ENCODE measurements at places on chromosomes 5 and 9. TPM values are rescaled to one million over a fixed set of nuclear protein-coding genes. Genes with fewer than 3 reads are reported as not detected.

Gene TMOD1
- total RNA-seq = 2.6 TPM

Gene SEMA4D
- 23.1 TPM for total RNA-seq

Gene RUSC2
- 60.5 TPM for total RNA-seq

Gene CCDC192
- not detected for total RNA-seq

Gene GAPT
- 0.98 TPM for total RNA-seq

GRCh38 chr9:126532951-126533925 is 80.5 kb upstream of the LMX1B start:
- DNase-seq = no peak

DNA sequence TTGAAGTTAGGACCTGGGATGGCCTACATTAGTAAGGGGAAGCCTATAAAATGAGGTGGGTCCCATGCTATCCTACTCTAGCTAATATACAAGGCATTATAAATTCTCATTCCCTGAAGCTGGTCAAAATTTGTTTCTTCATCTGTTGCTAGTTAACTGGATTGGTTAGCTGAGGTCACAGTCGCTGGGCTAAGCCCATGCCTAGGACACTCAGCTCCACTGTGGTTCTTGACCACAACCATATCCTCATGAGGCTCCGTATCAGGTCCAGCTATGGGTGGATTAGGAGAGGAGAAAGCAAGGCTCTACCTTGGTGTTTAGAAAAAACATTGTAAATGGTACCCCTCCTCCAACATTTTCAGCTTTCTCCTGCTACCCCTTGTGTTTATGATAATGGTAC is 52.8 kb upstream of the RAI14 start:
- no peak for DNase-seq

DNA sequence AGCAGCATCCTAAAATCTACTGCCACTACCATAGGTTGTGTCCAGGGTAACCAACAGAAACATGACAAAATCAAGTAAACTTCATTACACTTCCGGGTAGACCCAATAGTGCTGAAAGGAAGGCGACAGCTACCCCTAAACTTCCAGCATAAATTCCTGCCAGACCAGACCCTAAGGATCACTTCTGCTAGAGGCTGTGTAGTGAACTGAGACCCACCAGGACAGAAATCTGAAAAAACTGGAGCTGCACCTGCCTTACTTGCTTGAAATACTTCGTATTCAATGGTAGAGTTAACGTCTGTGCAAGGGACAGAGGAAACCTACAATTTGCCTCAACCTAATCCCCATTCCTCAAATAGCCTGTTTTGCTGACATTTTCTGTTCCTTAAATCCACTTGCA is 1.0 kb upstream of the SECISBP2 start:
- no peak for DNase-seq

- no peak for DNase-seq
Observed at GRCh38 chr9:97710356-97711222, 13.4 kb upstream of the XPA start.

DNA sequence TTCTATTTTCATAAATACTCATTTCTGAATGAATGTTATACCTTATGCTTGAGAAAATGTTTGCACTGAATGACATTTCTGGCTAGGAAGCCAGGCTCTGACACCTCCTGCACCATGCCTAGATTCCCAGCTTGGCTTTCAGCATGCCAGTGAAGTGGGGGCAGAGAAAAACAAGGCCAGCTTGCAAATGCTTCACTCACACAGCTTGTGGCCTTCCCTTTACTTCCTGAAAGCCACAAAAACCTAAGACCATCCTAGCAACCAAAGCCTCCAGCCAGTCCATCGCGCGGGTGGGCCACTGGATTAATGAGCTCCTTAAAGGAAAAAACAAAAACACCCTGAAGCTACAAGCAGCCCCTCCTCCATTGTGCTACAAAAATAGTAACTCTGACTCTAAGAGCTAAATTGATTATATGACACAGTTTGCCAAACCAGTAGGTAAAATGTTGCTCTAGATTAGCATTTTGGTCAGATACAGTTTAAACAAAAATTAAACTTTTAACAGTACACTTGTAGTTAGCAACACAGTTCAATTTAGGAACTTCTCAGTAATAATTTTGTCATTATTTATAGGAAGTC is 159.9 kb downstream of the TSSK1B start:
- DNase-seq = no peak

DNA sequence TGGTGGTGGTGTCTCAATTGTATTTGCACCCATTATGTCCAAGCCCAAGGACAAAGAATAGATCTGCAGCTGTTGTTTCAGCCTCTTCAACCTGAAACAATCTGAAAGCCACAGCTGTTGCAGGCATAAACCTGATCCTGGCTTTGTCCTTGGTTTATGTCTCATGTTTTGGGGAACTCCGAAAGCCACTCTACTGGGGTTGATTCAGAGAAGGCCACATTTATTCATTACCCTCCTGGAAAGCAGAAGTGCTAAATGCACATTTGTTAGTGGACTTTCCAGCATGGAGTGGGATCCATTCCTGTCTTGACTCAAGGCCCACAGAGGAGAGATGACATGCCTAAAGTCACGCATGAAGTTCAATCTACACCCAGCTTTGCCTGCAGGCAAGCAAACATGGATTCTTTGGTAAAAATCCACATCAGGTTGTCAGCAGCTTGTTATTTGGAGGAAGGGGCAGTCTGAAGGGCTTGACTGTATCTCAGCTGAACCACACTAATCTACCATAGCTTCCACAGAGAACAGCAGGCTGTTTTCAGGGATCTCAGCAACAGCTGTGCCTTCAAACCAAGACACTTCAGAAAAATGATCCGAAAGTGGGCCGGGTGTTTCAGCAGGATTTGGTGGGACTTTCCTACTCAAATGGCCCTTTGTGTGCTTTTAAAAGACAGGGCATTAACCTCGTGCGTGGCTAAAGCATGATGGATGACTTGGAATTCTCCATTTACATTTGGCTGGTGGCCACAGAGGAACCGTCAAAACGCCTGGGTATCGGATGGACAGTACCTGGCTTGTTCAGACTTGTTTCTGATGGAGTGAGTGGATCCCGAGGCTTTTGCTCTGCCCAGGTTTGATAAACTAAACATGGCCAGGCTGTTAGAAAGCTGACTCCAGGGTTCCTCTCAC is 36.2 kb upstream of the ADAM19 start:
- no peak for DNase-seq

GRCh38 chr5:123881759-123882244 is 369.8 kb downstream of the CSNK1G3 start:
- DNase-seq = no peak

DNA sequence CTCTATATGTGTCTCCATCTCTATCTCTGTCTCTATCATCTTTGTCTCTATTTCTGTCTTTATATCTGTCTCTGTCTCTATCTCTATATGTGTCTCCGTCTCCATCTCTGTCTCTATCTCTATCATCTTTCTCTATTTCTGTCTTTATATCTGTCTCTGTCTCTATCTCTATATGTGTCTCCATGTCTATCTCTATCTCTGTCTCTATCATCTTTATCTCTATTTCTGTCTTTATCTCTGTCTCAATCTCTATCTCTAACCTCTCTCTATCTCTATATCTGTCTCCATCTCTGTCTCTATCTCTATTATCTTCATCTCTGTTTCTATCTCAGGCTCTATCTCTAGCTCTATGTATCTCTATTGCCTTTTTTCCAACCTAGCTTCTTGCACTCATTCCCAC is 37.0 kb downstream of the IRX4 start:
- DNase-seq = no peak

- DNase-seq = no peak
Observed at GRCh38 chr5:170960567-170960966, 98.7 kb downstream of the RANBP17 start.

DNA sequence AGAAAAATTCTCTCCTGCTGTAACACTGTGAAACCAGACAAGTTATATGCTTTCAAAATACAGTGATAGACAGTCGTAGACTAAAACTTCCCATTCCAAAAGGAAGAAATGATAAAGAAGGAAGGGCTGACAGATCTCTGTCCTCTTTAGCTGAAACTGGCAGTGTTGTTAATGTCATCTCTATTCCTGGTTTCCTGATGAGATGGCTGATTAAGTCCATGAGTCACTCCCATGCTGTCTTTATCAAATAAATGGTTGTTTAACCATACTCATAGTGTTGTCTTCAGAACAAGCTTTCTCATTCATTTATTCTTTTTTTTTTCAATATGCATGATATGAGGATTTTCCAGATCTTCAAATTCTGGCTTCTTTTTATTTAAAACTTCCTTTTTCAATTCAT is 952.2 kb upstream of the WWC1 start:
- DNase-seq = no peak

Data from mucosa of descending colon (tissue), 3 donors.